Karpas-422 (cell line): ENCODE measurements at places on chromosomes 7 and 10.

- no peak for DNase-seq
Measured at GRCh38 chr10:62005687-62006086, 104.2 kb downstream of the ARID5B start.

DNA sequence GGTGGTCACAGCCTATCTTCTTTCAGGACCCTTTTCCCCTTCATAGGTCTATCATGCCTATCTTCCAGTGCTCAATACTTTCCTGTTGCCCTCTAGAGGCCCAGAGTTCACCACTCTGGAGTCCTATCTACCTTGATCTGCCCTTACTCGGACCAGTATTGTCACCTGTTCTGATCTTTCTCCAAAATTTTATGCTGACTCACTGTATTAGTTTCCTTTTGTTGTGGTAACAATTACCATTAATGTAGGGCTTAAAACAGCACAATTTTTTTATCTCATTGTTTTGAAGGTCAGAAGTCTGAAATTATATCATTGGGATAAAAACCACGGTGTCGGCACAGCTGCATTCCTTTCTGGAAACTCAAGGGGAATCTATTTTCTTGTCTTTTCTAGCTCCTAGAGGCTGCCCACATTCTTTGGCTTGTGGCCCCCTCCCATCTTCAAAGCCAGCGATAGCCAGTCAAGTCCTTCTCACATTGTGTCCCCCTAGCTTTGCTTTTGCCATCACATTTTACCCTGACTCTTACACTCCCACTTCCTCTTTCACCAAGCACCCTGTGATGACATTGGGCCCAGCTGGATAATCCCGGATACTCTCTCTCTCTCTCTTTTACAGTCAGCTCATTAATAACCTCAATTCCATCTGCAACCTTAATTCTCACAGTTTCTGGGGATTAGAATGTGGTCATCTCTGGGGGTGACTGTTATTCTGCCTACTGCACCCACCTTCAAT is 54.6 kb downstream of the TFAM start:
- DNase-seq: no peak

- no peak for DNase-seq
Measured at GRCh38 chr7:1263391-1263951, 30.8 kb downstream of the UNCX start.

DNA sequence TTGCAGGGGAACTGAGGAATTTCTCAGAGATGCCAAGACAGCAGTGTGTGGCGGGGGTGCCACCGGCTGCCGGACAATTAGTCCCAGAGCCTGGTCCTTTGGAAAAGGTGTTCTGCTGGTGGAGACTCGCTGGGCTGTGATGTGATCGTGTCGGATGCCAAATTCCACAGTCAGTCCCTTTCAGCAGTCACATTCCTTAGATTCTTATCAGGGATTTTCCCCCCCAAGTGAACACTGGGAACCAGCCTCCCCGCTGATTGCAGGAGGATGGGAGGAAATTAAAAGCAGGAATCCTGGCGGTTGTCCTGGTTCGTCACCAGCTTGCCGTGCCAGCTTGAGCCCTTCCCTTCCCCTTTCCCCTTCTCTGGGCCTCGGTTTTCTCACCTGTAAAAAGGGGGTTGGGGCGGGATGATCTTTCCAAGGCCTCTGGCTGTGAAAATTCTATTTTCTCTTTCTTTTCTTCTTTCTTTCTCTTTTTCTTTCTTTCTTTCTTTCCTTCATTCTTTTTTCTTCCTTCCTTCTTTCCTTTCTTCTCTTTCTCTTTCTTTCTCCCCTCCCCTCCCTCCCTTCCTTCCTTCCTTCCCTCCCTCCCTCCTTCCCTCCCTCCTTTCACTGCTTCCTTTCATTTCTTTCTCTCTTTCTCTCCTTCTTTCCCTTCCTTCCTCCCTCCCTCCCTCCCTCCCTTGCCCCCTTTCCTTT is 39.6 kb downstream of the COL26A1 start:
- no peak for DNase-seq

- DNase-seq: no peak
Measured at GRCh38 chr10:127925471-127926207, 18.7 kb downstream of the PTPRE start.

GRCh38 chr10:21760332-21760731 is 226.3 kb downstream of the MLLT10 start:
- DNase-seq: no peak

DNA sequence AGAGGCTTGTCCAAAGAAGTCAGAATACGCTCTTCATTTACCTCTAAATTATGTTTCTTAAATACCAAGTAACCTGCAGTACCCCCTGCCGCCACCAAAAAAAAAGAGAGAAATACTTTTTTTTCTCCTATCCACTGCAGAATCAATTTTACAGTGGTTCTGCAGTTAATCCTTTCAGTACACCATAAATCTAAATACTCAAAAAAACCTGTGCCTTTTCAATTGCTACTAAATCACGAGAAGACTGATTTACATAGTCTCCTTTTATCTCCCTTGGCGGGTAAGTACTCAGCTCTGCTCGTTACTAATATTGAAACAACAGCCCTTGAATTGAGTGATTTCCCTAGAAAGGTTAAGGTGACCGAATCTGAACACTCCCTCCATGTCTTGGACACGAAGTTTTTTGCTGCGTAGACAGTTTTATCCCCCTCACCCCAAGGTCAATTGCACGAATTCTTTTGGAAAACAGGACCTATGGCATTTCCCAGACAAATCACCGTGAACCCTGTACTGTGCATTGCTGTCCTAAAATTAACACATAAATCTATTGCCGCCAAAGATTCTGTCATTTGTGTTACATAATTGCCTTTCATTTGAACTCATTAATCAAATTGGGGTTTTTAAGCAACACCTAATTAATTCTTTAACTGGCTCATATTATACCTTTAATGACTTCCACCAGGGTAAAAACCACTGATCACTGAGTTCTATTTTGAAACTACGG is 512 bp upstream of the VIM start:
- DNase-seq: peak; percentile 57

- no peak for DNase-seq
Measured at GRCh38 chr7:118478931-118479330, 254.4 kb downstream of the ANKRD7 start.

GRCh38 chr7:85711894-85712293 is 525.0 kb upstream of the SEMA3D start:
- DNase-seq: no peak

DNA sequence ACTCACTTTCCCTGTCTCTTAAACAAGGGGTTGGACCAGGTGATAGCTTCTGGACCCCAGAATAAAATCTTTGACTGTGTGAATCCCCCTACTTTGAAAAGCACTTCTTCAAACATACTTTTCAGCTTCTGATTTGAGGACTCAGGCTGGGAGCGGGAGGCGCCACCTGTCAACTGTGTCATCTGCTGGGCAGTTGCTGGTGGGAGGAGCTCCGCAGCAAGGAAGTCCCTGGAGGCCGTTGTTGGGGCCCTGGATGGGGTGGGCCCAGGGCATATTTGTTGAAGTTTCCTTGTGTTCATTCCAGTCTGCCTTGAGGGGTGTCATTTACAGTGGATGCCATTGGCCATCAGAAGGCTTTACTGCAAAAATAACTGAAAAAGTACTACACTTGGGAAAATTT is 197.7 kb downstream of the CCDC3 start:
- DNase-seq: no peak

GRCh38 chr7:8433477-8434289 is at the start of gene NXPH1:
Gene NXPH1, plus strand, starts transcription at chr7:8433609.
- no peak for DNase-seq

DNA sequence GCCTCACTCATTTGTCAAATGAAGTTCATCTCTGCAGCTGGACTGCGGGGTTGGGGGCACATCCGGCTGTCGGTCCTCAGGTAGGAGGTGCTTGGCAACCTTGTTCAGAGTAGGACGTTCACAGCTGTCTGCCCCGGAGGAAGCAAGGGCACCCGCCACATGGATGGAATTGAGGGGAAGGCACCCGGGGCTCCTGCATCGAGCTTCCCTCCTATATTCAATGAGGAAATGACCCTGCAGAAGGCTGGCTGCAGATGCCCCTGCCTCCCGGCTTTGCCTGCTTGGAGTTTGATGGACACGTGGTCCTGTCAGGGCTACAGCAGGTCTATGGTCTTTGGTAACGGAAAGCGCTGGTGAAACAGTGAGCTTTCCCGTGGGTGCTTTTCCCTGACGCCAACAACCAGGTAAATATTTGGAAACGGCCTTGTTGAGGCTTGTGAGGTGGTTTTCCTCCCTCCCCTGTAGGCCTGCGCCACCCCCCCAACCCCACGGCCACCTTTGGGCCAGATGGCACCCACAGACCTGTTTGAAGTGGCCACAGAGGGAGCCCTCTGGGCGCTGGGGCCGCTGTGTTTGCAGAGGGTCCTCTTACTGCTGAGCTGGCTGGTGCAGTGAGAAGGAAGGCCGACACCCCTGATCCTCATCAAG is 32.9 kb downstream of the HTRA1 start:
- no peak for DNase-seq

DNA sequence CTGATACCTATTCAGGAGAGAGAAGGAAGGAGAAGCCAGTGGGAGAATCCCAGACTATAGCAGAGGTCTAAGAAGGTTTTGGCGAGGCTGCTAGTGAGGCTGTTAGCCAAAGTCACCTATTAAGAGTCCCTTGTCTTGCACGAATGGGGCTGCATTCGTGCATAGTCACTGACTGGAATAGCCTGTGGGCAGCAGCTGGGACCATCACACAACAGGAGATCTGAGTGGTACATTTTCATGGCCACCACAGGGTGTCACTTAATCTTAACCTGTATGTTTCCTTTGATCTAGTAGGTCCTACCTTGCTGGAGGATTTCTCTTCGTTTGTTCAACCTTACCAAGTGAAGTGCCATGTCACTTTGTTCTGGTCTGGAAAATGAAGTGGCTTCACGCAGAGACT is 319.9 kb downstream of the BMPER start:
- no peak for DNase-seq

- DNase-seq: no peak
Measured at GRCh38 chr7:150855476-150856302, 3.4 kb downstream of the AOC1 start.

DNA sequence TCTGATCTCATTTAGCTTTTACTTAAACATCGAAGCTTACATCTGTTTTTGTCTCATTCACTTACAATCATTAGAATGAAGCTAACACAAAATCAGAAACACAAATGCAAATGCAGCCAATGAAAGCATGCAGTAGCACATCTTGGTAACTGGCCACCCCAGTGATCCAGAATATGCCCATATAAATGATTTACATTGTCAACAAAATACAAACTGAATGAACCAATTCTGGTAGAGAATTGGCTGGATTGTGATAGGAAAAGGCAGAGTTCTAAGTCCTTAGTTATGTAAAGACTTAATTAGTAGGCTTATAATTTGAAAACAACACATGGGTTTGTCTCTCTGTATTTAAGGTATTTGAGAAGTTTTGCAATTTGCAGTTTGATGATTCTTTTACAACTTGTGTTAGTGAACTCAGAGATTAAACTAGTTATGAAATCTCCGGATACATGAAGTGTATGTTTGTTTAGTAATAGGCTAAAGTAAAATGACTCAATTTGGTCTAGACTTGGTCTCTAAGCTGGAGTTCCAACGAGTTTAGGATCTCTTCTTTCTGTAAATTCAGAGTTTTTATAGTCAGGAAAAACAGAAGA is 21.2 kb downstream of the TECTB start:
- no peak for DNase-seq

DNA sequence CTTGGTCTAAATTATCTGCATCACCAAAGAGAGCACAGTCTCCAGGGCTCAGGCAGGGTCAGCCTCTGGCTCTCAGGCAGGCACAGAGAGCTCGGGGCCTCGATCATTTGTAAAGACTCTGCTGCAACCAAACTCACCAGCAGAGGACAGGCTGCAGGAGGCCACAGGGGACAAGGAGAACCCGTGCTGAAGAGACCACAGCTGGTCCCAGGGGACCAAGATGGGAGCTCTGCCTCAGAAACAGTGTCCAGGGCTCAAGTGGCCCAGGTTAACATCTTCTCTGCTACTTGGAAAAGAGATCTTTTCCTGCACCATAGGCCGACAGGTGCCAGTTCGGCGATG is 543.2 kb downstream of the PTPRN2 start:
- no peak for DNase-seq

DNA sequence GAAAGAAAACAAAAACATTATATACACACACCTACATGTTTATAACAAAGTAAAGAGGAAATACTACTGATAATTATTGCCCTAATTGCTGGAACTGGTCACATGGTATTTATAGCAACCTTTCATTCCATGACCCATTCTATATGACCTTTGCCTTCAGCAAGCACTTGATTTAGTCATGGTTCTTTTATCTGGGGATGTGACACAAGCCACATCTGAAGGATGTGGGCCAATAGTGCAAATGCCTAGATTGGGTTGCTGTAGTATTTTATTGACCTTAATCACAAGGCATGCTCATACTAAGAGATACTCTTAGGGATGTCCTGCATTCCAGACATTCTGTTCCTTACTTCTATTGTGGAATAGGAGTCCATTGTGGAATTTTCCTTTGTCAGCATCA is 723.5 kb upstream of the POM121L12 start:
- no peak for DNase-seq

DNA sequence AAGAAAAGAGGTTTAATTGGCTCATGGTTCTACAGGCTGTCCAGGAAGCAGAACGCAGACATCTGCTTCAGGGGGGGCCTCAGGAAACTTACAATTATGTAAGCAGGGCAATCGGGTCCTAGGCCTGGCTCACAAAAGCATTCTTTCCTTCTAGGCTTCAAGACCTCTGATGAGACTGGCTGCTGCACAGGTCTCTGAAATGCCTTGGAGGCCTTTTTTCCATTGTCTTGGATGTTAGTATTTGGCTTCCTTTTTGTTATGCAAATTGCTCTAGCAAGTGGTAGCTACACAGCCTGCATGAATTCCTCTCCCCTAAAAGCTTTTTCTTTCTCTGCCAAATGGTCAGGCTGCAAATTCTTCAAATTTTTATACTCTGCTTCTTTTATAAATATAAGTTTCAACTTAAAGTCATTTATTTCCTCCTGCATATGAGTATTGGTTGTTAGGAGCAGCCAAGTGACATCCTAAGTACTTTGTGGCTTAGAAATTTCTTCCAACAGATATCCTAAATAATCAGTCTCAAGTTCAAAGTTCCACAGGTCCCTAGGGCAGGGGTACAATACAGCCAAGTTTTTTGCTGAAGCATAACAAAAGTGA is 83.1 kb upstream of the SEMA3A start:
- DNase-seq: no peak

- DNase-seq: no peak
Measured at GRCh38 chr10:28075424-28075823, 76.5 kb upstream of the ODAD2 start.

GRCh38 chr10:104501449-104501848 is 139.6 kb upstream of the SORCS3 start:
- no peak for DNase-seq

GRCh38 chr7:79462390-79462789 is 8.9 kb upstream of the MAGI2 start:
- DNase-seq: no peak

DNA sequence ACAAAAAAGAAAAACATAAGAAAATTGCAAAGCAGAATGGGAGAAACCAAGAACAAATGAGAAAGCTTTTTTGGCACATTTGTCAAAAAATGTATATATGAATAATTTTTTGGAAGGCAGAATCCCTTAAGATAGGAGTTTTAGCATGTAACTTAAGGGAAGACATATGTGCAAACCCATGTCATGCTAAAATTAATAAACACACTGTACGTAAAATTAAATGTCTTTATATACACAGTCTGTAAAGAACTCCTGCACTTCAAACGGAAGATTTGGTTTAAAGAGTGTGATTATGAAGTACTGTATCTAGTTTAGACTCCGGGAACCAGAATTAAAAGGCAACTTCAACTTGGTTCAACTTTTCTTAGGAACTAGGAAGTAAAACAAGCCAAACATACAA is 369.9 kb upstream of the TEX47 start:
- no peak for DNase-seq
